ENCODE measurements at places on chromosomes 12 and 14.

DNA sequence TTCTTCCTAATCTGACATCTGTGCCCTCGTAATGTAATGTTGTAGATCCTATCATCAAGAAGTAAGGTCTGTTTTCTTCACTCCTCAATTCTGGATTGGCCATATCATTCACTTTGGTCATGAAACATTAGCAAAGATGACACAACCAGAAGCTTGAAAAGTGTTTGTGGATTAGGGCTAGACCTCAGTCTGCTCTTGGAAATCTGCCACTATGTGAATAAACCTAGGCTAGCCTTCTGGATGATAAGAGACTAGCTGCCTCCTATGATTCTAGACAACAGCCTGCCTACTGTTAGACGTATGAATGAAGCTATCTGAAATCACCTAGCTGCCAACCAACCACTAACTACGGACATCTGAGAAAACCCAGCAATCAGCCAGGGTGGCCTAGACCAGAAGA, 38.7 kb upstream of the LYZ start:
- DNase-seq: no peak

DNA sequence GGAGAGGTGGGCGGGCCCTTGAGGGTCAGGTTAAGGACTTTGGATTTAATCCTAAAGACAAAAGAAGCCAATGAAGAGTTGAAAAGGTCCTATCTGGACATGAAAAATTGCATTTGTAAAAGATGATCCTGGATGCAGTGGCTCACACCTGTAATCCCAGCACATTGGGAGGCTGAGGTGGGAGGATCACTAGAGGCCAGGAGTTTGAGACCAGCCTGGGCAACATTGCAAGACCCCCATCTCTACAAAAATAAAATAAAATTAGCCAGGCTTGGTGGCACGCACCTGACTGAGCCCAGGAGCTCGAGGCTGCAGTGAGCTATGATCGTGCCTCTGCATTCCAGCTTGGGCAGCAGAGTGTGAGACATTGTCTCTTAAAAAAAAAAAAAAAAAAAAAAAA, 2.4 kb upstream of the SLC41A2 start:
- DNase-seq: no peak

DNA sequence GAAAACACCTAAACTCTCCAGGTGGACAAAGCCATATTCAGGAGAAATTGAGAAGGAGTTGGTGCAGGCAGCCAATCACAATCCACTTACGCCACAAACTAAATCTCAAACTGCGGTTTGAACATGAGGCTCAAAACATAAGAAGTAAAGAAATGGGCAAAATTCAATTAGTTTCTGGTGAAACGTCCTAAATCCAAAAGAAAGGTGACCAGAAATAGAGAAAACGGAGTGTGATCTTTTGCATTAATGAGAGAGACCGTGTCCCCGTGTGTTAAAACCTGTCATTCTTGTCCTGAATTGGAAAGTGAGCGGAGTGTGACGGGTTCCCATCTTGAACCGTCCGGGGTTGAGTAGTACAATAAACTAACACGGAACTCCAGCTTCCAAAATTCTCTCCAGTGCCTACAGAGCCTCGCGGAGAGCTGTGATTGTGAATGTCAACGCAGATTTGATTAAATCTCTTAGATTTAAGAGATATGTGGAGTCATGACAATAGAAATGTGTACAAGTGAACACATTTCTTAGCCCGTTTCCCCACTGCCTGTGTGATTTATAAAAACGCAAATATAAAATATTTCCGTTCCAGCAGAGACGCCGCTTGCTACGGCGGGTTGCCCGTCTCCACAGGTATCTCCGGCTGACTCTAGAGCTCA, 595 bp upstream of the METAP2 start:
- peak; percentile 81 for DNase-seq

- no peak for DNase-seq
Measured at GRCh38 chr12:8818526-8818925, 3.9 kb upstream of the A2ML1 start.
